Foreskin fibroblast (primary cell): ENCODE measurements at places on chromosomes 11 and 22.
A peak's percentile ranks its signal among the peaks of the same experiment; 100 is the strongest.

DNA sequence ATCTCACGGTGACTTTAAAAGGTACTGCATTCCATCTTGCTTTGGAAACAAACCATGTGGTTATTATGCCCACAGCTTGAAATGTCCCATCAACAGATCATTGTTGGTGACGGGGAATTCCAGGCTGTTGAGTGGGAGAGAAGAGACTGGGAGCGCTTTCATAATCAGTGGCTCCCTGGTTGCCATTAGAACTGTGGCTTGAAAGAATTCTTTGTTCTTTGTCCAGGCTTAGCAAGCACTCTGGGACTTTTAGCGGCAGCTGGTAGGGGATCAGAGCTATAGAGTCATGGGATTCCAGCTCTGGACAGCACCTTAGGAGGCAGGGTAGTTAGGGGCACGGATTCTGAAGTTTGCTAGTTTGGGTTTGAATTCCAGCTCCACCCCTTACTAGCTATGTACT lies 22.0 kb downstream of the MMP20 start:
- DNase-seq: peak; percentile 78

GRCh38 chr11:13375798-13376197 lies 87.2 kb downstream of the BTBD10 start:
- DNase-seq: no peak

DNA sequence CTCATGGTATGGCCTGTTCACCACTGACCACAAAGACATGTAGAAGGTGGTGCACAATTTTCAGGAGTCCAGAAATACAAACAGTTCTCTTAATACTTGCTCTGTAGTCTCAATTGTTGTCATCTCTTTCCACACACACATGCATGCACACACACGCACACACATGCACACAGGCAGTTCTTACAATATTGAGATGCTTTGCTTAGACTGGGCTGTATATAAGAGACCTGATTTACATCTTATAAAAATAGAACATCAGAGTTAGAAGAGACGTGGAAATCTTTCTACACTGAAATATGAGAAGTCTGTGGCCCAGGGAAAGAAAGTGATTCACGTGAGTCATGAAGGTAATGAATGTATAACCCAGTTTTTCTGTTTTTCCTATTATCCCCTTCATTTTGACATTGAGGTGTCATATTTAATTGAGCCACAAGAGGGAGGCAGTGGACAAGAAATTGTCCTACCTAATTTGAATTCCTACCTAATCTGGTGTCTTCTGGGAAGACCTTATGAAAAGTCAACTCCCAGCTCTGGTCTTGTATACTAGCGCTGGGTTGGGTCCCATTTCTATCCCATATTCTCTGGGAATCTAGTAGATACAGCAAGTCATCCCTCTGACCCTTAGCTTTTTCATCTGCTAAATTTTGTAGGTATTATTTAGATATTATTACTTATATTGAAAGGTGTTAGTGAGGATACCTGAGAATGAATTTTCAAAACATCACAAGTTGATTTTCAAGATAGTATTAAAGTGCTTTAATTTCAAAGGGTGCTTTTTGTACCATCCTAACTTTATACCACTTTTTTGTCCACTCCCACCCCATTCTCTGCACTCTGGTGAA lies 14.9 kb upstream of the MS4A4A start:
- DNase-seq: peak; percentile 34

DNA sequence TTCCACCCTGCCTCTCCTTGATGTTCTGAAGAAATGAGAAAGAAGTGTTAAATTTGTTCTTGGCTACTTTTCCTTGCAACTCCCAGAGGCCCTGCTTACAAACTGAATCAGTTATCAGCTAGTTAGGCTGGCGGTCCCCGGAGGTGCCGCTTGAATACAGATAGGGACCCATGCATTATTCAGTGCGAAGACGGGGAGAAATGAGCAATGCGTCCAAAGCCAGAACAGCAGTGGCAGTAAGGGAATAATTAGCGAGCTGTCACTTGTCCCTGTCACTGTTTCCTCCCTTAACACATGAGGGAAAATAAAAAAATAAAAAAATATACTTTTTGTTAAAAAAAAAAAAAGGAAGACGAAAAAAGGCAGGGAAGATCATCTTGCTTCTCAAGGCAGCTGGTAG lies 528.1 kb downstream of the MN1 start:
- no peak for DNase-seq

- DNase-seq: no peak
Measured at GRCh38 chr22:30062259-30062658, 18.0 kb upstream of the HORMAD2 start.

DNA sequence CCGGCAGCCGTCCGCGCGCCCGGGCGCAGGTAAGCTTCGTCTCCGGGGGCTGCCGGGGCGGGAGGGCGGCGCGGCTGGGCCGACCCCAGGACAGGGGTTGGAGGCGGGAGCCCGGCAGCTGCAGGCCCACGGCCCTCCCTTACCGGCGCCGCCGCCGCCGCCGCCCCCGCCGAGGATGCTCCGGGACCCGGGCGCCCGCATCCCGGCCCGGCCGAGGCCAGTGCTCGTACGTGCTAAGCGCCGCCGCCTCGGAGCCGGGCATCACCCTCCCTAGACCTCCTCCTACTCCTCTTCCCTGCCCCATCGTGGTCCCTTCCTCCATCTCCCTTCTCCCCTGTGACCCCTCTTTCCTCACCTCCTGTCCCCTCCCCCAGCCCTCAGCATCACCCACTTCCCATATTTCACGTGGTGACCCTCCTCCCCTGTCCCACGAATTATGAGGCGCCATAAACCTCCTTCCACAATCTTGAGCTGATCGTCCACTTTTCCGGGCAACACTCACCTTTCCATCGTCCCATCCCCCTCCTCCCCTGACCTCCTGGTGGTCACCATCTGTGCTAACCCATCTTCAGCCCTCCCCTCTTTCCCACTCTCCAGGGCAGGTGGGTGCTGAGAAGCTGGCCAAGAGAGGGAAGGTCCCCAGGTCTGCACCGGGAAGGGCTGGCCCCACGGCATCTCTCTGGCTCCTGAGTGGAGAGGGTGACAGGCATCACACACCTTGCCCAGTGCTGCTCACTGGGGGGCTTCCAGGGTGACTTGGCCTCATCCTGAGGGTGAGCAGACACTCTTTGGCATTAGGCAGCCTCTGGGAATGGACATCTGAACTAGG lies 612 bp downstream of the ASPHD2 start:
- DNase-seq: no peak

GRCh38 chr11:8573777-8574176 lies 20.3 kb downstream of the STK33 start:
- no peak for DNase-seq

- no peak for DNase-seq
Measured at GRCh38 chr11:22461626-22462025, 123.4 kb downstream of the SLC17A6 start.

DNA sequence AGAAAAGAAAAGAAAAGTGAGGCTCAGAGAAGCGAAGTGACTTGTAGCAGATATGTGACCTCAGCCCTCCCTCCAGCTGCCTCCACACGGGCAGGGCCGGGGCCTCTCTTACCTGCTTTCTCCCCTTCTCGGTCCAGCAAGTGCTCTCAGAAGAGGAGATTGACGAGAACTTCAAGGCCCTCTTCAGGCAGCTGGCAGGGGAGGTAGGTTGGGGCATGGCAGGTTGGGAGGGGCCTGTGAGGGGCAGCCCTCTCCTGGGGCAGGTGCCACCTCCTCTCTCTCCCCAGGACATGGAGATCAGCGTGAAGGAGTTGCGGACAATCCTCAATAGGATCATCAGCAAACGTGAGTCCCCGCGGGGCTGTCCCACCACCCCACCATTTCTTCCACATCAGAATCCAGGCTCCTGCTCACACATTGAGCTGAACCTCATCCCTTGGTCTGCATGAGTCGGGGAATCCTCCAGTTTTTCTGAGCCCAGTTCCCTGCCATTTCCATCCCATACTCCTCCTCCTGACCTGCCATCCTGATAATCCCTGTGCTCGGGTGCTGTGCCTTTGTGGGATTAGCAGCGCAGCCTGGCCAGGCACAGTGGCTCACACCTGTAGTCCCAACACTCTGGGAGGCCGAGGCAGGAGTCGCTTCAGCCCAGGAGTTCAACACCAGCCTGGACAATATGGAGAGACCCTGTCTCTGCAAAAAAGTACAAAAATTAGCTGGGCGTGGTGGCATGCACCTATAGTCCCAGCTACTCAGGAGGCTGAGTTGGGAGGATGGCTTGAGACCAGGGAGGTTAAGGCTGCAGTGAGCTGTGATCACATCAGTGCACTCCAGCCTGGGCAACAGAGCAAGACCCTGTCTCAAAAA lies 26.4 kb downstream of the CAPN1 start:
- DNase-seq: no peak

- DNase-seq: no peak
Measured at GRCh38 chr22:23626286-23626975, 5.7 kb downstream of the DRICH1 start.

- no peak for DNase-seq
Measured at GRCh38 chr22:25709758-25710157, 32.2 kb upstream of the MYO18B start.

DNA sequence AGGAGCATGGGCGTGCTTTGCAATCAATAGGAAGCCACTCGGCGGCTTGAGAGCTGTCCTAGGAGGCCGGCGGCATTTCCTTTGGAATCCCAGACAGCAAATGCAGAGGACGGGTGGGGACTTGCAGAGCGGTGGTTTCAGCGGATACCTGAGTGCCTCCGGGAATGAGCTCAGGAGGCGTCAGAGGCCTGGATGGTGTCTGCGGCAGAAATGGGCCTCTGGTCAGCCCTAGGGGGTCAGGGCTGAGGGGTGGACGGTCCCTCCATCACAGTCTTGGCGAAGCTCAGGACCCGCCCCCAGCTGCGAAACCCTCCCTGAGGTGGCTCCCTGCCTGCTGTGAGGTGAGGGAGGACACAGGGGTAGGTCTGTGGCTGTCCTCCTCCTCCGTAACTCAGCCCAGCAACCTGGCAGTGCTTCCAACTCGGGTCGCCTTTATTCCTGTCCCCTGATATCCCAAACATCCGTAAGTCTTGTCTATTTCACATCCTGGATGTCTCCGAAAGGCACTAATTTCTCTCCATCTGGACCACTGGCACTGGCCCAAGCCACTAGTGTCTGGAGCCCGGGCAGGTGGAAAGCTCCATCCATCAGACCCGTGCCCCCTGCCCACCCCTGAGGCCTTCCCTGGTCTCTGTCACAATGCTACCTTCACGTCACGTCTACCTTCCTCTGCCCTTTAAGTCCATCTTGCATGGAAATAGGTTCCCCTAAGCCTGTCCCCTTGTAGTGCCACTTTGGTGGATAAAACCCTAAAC lies 686.6 kb downstream of the BRD1 start:
- no peak for DNase-seq

GRCh38 chr11:43589601-43590250 lies 90.8 kb upstream of the HSD17B12 start:
- DNase-seq: no peak

- no peak for DNase-seq
Measured at GRCh38 chr11:119700030-119700429, 29.0 kb downstream of the NECTIN1 start.

DNA sequence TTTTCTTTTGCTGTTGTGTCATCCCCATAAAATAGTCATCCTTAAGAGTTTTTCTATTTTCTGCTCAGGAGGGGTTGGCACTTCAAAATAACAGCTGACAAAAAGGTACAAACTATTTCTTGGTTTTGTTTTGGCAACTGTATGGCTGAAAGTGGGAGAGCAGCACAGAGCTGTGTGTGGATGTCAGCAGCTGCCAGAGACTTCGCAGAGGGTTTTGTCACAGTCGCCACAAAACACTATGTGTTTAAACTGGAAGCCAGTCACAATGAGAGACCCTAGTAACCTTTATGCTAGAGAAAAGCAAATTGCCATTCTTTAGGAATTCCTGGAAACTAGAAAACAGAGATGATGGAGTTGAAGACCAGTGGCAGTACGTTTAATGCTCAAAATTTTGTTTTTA lies 189.6 kb upstream of the CCDC90B start:
- no peak for DNase-seq

DNA sequence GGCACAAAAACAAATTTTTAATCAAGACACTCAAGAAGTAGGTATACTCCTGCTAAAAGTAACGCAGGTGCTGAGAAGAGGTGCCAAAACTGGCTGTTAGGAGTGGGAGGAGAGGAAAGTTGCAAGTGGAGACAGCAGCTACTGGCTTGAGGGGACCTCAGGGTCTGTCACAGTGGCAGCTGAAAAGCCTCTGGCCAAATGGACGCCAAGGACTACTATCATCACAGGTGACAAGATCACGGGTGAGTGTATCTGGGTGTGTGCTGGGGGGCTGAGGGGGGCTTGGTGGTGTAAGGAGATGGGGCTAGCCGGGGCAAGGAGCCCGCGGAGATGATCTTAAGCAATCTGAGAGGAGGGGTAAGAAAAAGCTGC lies 687 bp downstream of the ZNF202 start:
- DNase-seq: no peak

DNA sequence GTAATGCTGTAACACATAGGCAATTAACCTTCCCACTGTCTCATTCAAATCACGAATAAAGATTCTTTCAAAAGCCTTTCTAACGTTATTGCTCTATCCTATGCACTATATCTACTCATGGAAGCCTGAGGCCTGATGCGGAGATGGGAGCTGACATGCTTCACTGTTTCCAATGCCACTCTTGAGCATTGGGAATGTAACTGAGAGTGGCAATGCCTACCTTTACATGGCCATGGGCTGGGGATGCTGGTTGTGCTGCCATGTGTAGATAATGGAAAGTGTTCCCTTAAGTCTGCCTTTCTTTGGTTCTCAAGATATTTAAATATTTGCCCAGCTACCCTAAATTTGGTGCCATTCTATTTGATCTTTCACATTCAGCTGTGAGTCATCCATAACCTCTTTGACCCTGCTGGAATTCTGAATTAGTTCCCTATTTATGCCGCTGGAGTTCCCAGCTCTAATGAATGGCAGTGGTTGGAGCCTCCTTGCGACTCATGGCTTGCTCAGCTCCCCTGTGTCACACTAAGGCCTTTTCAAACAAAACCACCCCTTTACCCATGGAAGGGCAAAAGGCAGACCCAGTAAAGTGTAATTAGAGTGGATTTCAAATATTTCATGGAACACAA lies 21.4 kb upstream of the DKK3 start:
- DNase-seq: peak; percentile 87

DNA sequence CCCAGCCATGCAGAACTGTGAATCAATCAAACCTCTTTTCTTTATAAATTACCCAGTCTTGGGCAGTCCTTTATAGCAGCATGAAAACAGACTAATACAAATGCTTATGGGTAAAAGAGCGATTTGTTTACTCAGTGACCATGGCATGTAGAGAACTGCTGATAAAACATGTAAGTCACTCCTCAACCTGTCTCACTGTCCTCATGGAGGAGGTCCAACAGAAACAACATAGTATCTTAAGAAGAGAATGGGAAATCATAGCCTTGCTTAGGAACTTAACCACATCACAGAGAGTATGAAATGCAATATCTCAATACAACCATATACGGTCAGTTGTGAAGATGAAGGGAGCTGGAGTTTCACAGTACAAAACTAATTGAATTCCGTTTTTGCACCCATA lies 1734.0 kb upstream of the RAG2 start:
- no peak for DNase-seq

- DNase-seq: peak; percentile 55
Measured at GRCh38 chr11:107741044-107741823, 29.4 kb upstream of the SLN start.

- no peak for DNase-seq
Measured at GRCh38 chr11:134070342-134070845, 1.5 kb downstream of the JAM3 start.

- no peak for DNase-seq
Measured at GRCh38 chr11:31877083-31877482, 66.0 kb upstream of the PAX6 start.
